ENCODE measurements at places on chromosomes 2 and 18.

GRCh38 chr2:101419096-101419663 lies 31.9 kb upstream of the CREG2 start:
- no peak for DNase-seq

- no peak for DNase-seq
Observed at GRCh38 chr2:210189452-210190138, 18.4 kb upstream of the KANSL1L start.

DNA sequence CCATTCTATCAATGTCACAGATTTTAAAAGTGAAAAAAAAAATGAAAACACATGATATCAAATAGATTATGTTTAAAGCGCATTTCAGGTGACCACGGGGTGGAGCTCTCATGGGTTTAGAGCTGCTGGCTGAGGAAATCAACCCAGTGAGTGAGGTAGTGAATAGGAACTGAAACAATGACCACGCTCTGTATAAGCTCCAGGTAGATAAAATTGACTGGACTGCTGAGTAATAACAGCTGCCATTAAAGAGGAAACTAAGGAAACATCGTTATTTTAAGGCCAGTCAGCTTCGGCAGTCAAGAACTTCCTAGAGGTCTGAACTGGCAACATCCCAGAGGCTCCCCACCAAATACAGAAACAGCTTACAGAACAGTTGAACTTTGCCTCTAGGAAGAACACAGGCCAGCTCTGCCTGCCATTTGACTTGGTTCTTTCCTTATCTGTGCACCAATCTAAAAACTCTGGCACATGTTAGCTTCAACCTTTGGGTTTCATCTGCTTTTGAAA lies 185.9 kb downstream of the PDE1A start:
- DNase-seq: no peak

GRCh38 chr2:214837466-214837865 lies 28.0 kb upstream of the BARD1 start:
- DNase-seq: no peak

GRCh38 chr2:183881978-183882377 lies 716.4 kb upstream of the ZNF804A start:
- DNase-seq: no peak

DNA sequence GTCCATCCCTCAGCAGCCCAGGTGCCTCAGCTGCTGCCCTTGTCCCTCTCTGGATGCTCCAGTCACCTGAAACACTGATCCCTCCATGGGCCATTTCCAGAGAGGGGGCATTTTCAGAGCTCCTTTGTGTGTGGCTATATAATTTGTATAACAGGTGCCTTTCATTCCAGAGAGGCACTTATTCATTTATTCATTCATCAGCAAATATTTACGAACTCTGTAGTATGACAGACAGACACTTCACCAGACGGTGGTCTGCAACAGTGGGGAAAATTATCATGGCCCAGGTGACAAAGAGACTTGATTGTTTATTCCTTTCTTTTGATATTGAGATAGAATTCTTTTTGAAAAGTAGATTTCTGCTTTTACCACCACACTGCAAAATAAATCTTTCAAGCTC lies 361.7 kb downstream of the TMEM182 start:
- no peak for DNase-seq

DNA sequence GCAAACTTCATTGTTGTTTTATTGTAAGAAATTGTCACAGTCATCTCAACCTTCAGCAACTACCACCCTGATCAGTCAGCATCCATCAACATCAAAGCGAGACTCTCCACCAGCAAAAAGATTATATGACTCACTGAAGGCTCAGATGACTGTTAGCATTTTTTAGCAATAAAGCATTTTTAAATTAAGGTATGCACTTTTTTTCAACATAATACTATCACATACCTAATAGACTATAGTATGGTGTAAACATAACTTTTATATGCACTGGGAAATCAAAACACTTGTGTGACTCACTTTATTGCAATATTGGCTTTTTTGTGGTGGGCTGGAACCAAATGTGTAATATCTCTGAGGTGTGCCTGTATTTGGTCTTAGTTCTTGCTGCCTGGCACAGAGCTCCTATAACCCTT lies 15.6 kb downstream of the SCN1A start:
- no peak for DNase-seq

DNA sequence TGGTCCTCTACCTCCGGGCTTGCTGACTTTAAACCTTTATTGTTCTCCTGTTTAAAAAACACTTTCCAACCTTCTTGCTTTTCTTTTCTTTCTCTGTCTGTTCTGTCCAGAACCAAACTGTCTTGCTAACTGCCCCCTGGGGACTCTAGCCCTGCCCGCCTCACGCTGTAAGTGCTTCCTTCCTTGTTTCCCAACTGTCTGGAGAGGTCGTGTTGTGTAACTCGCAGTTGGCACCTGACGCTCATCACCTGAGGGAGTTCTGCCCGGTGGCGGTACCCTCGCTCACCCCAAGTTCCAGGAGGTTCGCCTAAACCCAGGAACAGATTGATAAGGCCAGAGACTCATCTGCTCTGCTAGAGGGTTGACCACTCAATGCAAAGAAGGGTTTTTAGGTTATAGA lies 123.4 kb downstream of the MTCL1 start:
- no peak for DNase-seq

GRCh38 chr2:27115519-27115918 lies 3.4 kb downstream of the CGREF1 start:
- DNase-seq: no peak

- no peak for DNase-seq
Observed at GRCh38 chr2:68620772-68621171, 22.6 kb upstream of the PROKR1 start.

- DNase-seq: no peak
Observed at GRCh38 chr18:49486134-49486533, 900 bp downstream of the C18orf32 start.

GRCh38 chr2:173271135-173271534 lies 83.5 kb upstream of the CDCA7 start:
- no peak for DNase-seq

- DNase-seq: peak; percentile 3
Observed at GRCh38 chr2:120745420-120746111, 9.9 kb downstream of the GLI2 start.

DNA sequence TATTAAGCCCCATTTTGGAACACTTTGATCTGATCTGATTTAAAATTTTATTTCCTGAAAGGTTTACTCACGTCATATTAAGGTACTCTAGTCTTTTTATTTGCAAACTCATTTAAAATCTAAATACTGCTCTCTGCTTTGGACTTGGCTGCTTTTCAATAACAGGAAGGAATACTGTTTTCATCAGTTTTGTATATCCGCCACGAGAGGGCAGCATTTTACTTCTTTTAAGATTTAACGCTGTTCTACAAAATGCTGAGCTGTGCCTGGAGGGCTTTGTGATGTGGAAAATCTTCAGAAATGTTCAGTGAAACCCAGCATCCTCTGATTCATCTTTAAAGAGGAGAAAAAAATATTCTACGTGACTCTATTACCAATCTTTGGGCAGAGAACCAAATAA lies 37.5 kb upstream of the SLC38A11 start:
- peak; percentile 21 for DNase-seq

- DNase-seq: no peak
Observed at GRCh38 chr2:238995634-238996033, 147.7 kb downstream of the TWIST2 start.

DNA sequence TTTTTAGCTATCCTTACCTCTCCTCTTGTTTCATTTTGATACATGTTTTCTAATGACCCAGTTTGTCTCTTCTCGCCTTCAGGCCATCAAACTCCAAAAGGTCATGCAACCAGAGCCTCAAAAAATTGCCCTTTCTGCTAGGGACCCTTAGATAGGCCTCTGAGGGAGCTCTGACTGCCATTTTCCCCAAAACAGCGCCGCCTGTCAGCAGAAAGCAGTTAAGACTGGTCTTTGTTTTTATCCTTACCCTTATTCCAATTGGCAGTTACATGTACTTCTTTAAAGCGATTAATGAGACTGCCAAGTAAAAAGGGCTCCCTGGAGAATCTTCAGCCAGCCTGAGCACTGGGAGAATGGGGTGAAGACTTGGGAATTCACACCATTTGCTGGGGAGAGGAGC lies 55.1 kb upstream of the RIT2 start:
- no peak for DNase-seq

Measured in progenitor cell of endocrine pancreas (in vitro differentiated cells).